ENCODE measurements at places on chromosomes 3 and 15.
A peak's percentile ranks its signal among the peaks of the same experiment; 100 is the strongest.

DNA sequence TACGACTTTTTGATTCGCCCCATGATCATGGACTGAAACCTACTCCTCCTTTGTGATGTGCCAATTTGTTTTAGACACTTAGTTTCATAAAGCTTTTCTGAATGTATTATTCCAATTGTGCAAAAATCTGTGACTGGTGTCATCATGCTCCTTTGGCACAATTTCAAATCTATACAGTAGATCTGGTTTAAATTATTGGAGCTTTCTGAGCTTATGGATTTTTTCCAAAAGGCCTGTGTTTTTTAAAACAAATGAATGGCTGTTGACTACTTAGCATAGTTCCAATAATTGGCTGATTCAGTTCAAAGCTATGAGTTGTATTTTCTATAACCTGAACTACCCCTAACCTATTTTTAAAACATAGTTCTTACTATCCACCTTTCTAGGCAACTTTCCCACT lies 282.7 kb downstream of the CNTN3 start:
- H3K4me3 ChIP-seq: no peak overlapping the region
- no peaks in the 10 kb centered on the region for H3K4me1 ChIP-seq
- DNase-seq: no peak
- H3K27ac ChIP-seq: no peak overlapping the region
- no peaks in the 10 kb centered on the region for H3K36me3 ChIP-seq

- no peak overlapping the region for H3K27ac ChIP-seq
- H3K4me3 ChIP-seq: no peak overlapping the region
- H3K36me3 ChIP-seq: no peaks in the 10 kb centered on the region
- peaks cover 21% of the 10 kb centered on the region for H3K4me1 ChIP-seq
- DNase-seq: no peak
- no peaks in the 10 kb centered on the region for H3K27me3 ChIP-seq
These were observed 4.0 kb downstream of the GCSAM start for GRCh38 chr3:112128843-112129727.

GRCh38 chr15:62809115-62809967 lies 233.2 kb upstream of the TPM1 start:
- no peak overlapping the region for H3K27ac ChIP-seq
- no peak overlapping the region for H3K4me3 ChIP-seq
- H3K36me3 ChIP-seq: peaks cover 33% of the 10 kb centered on the region

DNA sequence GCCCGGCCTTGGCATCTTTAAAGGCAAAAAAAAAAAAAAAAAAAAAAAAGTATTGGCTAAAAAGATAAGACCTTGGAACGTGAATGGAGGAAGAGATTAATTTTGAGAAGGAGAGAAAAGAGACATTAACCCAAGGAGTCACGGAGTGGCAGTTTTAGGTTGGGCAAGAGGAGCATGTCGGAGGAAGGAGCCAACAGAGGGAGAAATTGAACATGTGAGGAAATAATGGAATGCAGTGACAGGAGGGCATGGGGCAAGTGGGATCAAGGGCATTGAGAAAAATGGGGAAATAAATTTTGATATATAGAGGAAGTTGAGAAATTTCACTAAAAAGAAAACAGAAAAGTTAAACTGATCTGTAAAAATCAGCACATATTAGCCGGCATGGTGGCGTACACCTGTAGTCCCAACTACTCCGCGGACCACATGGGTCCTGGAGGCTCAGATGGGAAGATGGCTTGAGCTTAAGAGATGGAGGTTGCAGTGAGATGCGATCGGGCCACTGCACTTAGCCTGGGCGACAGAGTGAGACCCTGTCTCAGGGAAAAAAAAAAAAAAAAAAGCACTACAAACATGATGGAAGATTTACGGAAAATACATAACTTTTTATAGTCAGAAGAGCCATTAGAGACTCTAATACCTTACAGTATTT lies 1.2 kb downstream of the HAUS2 start:
- peaks cover 42% of the 10 kb centered on the region for H3K4me1 ChIP-seq
- peak overlapping the region; percentile 80 for H3K4me3 ChIP-seq
- H3K27me3 ChIP-seq: no peaks in the 10 kb centered on the region
- DNase-seq: no peak
- no peak overlapping the region for H3K27ac ChIP-seq
- peaks cover 3% of the 10 kb centered on the region for H3K36me3 ChIP-seq

DNA sequence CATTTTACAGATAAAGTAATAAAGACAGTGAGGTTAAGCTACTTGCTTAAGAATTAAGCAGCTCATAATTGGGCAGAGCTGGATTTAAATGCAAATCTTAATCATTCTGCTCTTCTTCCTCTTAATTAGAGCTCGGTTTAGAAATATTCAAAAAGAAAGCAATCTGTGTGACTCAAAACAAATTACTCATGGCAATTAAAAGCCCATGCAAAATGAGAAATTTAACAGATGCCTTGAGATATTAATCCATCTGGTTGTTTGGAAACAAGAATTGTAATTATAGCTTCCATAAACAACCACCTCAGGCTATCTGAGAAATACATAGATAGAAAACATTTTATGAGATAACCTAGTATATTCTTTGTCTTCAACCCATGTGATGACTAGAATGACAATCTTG lies 44.2 kb upstream of the DCBLD2 start:
- H3K36me3 ChIP-seq: no peaks in the 10 kb centered on the region
- no peak for DNase-seq
- H3K27ac ChIP-seq: no peak overlapping the region
- no peaks in the 10 kb centered on the region for H3K27me3 ChIP-seq
- no peak overlapping the region for H3K4me3 ChIP-seq

- no peaks in the 10 kb centered on the region for H3K27me3 ChIP-seq
- no peaks in the 10 kb centered on the region for H3K36me3 ChIP-seq
- H3K27ac ChIP-seq: peak overlapping the region; percentile 68
- peaks cover 51% of the 10 kb centered on the region for H3K4me1 ChIP-seq
- H3K4me3 ChIP-seq: no peak overlapping the region
These were observed 151.1 kb upstream of the HES1 start for GRCh38 chr3:193984876-193985275.

DNA sequence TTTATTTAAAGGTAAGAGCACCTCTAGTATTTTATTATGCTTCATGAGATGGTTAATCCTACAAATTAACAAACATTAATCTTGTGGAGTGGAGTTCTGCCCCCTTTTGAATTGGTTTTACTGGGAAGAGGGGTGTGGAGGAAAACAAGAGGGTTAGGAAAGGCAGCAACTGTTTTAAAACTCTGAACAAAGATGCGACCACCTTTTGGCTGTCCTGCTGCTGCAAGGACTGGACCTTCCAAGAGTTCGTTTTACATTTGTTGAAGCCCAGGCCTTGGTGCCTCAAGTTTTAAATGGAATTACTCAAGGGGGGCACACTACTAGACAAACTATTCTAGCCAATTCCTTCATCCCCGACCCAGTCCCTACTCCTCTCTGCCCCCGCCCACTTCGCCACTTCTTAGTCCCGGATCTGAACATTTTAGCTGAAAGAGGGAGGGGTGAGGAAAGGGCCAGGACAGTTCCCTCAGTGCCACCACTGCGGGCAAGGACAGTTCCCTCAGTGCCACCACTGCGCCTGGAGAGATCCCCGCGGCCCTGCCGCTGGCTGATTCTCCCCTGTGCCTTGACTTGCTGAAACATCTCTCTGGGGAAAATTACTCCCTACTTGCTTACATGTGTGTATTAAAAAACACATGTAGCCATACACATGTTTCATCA lies 11.2 kb downstream of the SOX2 start:
- peaks cover 100% of the 10 kb centered on the region for H3K27me3 ChIP-seq
- H3K27ac ChIP-seq: no peak overlapping the region
- DNase-seq: no peak
- H3K4me3 ChIP-seq: no peak overlapping the region
- H3K4me1 ChIP-seq: peaks cover 27% of the 10 kb centered on the region

DNA sequence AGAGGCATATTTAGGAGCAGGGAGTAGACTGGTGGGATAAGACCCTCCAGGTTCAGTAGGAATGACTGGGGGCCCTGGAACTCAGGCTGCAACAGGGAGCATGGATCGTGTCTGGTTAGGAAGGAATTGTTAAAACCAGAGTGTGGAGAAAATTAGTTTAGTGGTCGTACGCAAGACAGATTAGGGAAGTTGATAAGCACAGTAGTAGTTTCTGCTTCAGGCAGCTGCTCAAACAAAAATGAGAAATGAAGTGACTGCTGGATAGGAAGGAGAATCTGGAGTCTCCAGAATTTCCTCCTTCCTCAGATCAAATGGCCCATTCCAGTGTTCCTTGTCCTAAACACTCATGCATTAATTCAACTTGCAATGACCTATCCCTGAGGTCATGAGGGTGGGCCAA lies 11.2 kb downstream of the MYD88 start:
- H3K36me3 ChIP-seq: no peaks in the 10 kb centered on the region
- no peak for DNase-seq
- no peak overlapping the region for H3K4me3 ChIP-seq
- H3K27ac ChIP-seq: peak overlapping the region; percentile 49

DNA sequence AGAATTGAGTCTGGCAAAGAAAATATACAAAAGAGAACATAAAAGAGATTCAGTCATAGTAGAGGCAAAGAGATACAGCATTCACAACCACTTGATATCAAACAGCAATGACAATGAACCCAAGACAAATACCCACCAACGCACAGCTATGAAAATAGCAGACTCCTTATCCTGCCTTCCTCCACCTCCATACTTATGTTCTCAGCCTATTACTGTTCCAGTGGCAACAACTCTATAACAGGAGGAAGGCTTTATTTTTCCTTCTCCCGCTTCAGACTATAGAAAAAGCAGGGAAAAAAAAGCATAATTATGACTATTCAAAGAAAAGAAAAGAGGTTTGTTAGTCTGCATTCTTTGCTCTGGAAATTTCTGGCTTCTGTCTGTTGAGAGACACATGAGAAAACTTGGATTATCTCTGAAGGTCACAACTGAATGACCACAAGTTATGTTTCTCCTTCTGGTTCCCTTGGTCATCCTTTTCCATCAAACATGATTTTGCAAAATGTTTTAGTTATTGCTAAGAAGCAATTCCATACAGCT lies 81.2 kb upstream of the PLXND1 start:
- H3K4me3 ChIP-seq: peak overlapping the region; percentile 29
- no peaks in the 10 kb centered on the region for H3K27me3 ChIP-seq
- peak overlapping the region; percentile 56 for H3K27ac ChIP-seq
- no peak for DNase-seq
- H3K36me3 ChIP-seq: no peaks in the 10 kb centered on the region

DNA sequence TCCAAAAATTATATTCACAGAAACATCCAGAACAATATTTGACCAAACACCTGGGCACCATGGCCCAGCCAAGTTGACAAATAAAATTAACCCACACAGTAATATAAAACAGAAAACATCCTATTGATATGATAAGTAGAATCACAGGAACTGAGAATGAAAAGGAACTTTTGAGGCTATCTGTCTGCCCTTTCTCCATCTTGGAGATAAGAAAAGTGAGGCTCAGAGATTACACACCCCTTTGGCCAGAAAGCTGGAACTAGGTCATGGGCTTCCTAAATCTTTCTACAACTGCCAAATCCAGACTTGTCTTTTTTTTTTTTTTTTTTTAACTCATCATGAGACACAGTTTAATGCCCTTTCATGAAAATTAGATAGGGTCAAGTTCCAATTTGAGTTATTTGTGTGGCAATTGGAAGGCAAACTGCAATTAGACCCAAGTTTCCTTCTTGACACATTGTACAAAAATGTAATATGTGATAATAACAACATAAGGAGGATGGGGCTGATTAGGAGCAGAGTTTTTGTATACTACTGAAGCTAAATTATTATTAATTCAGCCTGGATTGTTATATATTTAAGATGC lies 137.2 kb downstream of the RPL22L1 start:
- no peaks in the 10 kb centered on the region for H3K27me3 ChIP-seq
- no peak for DNase-seq
- H3K27ac ChIP-seq: no peak overlapping the region
- no peaks in the 10 kb centered on the region for H3K36me3 ChIP-seq
- H3K4me3 ChIP-seq: no peak overlapping the region
- H3K4me1 ChIP-seq: no peaks in the 10 kb centered on the region

DNA sequence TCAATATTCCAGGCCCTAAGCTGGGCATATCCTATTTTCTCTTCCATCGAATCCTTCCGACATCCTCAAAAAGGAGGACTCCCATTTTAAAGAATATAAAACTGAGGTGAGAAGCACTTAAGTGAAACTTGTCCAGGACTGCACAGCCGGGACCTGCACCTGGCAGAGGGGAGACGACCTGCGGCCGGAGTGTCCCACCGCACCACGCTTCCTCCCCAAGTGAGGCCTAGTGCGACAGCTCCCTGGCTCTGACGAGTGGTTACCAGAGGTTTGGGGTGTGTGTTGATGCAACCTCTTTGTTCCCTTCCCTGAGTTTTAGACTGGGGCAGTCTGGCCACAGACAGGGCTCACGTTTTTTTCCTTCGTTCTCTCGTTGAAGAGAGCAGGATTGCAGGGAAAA lies 24.9 kb upstream of the ATP2B2 start:
- no peaks in the 10 kb centered on the region for H3K4me1 ChIP-seq
- no peaks in the 10 kb centered on the region for H3K36me3 ChIP-seq
- no peak overlapping the region for H3K27ac ChIP-seq
- peaks cover 16% of the 10 kb centered on the region for H3K27me3 ChIP-seq

DNA sequence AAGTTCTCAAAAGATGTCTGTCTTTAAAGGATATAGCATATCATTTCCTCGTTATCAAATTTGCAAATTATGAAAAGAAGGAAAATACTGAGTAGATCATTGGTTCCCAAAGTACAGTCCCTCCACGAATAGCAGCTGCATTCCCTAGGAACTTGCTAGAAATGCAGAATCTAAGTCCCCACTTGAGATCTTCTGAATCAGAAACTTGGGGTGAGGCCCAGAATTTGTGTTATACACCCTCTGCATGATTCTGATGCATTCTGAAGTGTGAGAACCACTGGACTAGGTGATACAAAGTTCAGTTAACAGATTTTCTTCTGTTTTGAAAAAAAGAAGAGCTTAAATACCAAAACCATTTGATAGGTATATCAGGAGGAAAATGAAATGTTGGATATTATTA lies 77.1 kb downstream of the SLC25A26 start:
- H3K4me1 ChIP-seq: peaks cover 9% of the 10 kb centered on the region
- DNase-seq: no peak
- no peaks in the 10 kb centered on the region for H3K36me3 ChIP-seq
- no peaks in the 10 kb centered on the region for H3K27me3 ChIP-seq
- H3K27ac ChIP-seq: no peak overlapping the region
- no peak overlapping the region for H3K4me3 ChIP-seq

DNA sequence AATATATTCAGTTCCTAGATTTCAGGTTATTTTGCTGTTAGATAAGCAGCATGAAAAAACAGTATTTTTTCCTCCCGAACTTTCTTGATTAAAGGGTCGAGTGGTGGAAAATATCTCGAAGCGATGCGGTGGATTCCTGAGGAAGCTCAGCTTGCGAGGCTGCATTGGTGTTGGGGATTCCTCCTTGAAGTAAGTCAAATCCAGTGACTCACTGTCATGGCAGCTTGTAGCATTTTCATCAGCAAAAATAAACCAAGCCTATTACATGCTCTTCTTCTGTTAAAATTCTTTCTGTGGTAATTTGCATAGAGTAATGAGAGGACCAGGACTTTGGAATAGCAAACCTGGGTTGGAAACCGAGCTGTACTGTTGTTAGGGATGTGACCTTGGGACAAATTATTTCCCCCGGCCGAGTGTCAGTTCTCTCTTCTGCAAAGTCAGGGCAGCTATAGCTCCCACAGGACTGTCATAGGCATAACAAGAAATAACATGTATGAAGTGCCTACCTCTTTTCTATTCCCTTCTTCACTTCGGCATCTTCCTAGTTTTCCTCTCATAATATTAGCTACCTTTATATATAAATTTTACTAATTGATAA lies 75.6 kb downstream of the UBP1 start:
- H3K4me3 ChIP-seq: no peak overlapping the region
- H3K4me1 ChIP-seq: no peaks in the 10 kb centered on the region
- no peak overlapping the region for H3K27ac ChIP-seq
- H3K27me3 ChIP-seq: no peaks in the 10 kb centered on the region

- H3K36me3 ChIP-seq: no peaks in the 10 kb centered on the region
- H3K4me3 ChIP-seq: no peak overlapping the region
- H3K27ac ChIP-seq: no peak overlapping the region
- DNase-seq: no peak
These were observed 373.3 kb upstream of the RBMS3 start for GRCh38 chr3:28907616-28908015.

Measured in suprapubic skin (tissue), 4 donors.